ENCODE measurements at places on chromosomes 13 and 19. TPM values are rescaled to one million over a fixed set of nuclear protein-coding genes. Genes with fewer than 3 reads are reported as not detected.

DNA sequence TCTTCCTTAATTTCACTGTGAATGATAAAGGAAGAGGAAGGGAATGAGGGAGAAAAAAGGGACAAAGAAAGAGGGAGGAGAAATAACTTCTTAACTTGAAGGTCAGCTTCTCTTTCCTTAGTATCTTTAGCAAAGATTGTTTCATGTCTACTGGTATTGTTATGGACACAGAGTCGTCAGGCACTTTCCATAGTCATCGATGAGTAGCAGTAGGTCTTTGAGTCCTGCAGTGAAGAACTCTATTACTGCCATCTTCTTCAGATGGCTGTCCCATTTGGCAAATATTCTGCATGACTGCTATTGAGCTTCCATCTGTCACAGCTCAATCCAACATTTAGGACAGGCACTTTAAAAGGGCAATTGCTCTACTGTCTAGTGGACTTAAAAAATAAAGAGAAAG lies 2463.1 kb downstream of the PCDH9 start:
- DNase-seq = no peak

GRCh38 chr19:14916848-14917247 lies 24.4 kb upstream of the OR7C2 start:
- peak; percentile 40 for DNase-seq

- DNase-seq = no peak
Observed at GRCh38 chr13:40590112-40590862, 76.2 kb downstream of the FOXO1 start.

- no peak for DNase-seq
Observed at GRCh38 chr13:76883236-76883635, 3.0 kb downstream of the KCTD12 start.

- DNase-seq = no peak
Observed at GRCh38 chr13:76828316-76828741, 57.9 kb downstream of the KCTD12 start.

The C1QTNF9 gene
- not detected for total RNA-seq

The THAP8 gene
- 1.6 TPM for total RNA-seq

DNA sequence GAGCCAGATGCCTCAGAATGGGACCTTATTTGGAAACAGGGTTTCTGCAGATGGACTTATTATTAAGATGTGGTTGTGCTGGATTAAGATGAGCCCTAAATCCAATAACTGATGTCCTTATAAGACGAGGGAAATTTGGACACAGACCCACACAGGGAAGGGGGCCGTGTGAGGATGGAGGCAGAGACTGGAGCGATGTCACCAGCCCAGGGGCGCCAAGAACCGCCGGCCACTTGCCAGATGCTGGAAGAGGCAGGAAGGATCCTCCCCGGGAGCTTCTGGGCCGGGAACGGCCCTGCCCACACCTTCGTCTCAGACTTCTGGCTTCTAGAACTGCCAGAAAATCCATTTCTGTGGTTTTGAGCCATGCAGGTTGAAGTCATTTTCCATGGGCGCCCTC lies 26.6 kb downstream of the GNG7 start:
- no peak for DNase-seq

DNA sequence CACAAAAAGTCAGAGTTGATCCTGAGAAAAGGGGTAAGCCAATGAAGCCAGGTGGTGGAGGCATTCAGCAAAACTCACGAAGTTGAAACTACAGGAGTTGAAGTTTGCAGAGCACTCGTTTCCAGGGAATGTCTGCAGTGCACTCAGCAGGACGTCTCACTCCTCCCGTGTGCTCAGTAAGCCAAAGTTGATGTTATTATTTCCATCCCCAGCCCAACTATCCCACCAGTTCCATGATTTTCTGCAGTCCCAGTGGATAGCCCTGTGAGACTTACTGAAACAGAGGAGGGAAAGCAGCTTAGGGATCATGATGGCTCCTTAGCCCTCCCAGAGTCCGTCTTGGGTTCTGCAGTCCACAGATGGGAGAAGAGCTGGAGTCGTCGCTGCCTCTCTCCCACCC lies at the start of gene TARM1:
Gene TARM1, minus strand, starts transcription at position 334 of the 400 bp plus-strand sequence. Its CDS starts 25 bp downstream, at position 309.
- DNase-seq = no peak

DNA sequence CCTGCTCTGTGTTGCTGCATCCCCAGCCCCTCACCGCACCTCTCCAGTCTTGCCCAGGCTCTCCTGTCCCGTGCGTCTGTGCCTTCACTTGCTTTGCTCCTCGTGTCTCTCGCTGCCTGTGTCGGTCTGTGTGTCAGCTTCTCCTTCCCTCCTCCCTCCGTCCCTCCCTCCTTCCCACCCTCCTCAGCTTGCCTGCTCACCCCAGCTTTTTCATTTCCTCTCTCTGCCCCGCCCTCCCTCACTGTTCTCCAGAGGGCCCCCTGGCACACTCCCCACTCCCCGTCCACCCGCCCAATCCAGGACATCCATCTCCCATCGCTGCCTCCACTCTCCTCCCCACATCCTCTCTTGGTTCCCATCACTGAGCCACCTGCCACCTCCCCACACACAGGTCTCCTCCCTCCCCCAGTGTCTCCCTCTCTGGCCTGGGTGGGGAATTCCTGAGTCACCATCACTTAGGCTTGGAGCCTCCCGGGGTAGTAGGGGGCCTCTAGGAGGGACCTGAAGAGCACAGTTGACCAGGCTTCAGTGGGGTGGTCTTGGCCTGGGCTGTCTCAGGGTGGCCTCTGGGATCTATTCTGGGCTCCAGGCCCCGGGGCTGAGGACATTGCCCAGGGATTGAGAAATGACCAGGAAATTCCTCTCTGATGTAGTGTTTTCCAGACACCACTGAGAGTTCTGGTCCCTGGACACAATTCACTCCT lies at the start of gene PTGIR:
Gene PTGIR, minus strand, starts transcription at position 132 of the 704 bp plus-strand sequence. CDS start 864 bp downstream, outside the sequence.
- no peak for DNase-seq

- no peak for DNase-seq
Observed at GRCh38 chr13:76948149-76948548, at the start of gene ACOD1. Gene ACOD1, plus strand, starts transcription at chr13:76948511. Its CDS starts 48 bp downstream, at chr13:76948559.

All from SK-MEL-5 (cell line).